Common myeloid progenitor, CD34-positive (primary cell): ENCODE measurements at places on chromosomes 12 and 14.

DNA sequence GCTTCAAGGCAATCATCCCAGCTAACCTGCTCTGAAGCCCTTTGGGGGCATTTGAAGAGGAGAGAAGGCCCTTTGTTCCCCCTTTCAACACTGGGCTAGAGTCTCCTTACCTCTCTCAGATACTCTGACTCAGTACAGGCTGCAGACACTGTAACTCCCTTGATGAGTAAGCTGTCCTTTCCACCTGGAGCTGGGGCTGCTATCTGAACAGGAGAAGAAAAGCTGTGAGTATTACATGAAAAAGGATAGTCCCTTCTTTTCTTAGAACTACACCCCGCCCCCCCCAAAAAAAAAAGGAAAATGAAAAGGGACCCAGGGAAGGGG lies 186.6 kb upstream of the PLEKHG7 start:
- DNase-seq, result no peak

DNA sequence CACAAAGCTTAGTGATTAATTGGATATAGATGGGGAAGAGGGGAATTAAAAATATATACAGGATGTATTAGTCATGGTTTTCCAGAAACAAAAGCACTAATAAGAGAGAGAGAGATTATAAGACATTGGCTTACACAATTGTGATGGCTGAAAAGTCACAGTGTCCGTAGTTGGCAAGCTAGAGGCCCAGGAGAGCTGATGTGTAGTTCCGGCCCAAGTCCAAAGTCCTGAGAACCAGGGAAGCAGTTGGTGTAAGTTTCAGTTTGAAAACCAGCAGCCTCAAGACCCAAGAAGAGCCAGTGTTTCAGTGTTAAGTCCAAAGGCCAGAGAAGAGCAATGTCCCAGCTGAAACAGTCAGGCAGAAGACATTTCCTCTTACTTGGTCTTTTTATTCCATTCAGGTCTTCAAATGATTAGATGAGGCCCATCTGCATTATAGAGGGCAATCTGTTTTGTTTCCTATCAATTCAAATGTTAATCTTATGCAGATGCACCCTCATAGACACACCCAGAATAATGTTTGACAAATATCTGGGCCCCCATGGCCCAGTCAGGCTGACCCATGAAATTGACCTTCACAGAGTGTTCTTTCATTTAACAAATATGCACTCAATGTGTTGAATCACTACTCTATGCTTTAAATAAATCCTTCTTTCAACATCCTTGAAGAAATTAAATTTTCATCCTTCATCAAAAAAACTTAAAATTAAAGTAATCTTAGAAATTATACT lies 67.2 kb upstream of the DIO2 start:
- no peak for DNase-seq

DNA sequence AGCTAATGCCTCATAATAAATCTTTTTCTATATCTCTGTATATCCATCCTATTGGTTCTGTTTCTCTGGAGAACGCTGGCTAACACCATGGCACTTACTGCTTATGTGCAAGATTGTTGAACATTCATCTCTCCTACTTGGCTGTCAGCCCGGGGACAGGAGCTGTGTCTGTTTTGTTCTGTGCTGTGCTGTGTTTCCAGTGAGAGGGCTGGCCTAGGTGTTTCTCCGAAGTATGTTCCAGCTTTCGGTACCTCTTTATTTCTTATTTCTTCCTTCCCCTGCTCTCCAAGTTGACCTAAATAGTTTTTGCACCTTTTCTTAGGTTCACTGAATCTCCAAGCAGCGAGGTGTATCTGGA lies 18.8 kb upstream of the NR4A1 start:
- DNase-seq, result no peak

DNA sequence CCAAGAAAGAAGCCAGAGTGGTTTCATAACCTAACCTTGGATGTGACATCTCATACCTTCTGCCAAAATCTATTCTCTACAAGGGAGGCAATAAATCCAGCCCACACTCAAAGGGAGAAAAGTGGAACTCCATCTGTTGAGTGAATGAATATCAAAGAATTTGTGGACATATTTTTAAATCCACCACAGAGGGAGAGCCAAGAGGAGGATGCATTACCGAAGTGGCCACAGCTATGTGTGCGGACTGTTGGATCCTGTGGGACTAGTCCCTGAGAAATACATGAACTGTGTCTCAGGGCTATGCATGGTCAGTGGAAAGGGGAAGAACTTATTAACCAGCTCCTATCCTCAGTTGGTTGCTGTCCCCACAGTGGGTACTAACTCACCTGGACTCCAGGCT lies 273.9 kb downstream of the NUAK1 start:
- no peak for DNase-seq

DNA sequence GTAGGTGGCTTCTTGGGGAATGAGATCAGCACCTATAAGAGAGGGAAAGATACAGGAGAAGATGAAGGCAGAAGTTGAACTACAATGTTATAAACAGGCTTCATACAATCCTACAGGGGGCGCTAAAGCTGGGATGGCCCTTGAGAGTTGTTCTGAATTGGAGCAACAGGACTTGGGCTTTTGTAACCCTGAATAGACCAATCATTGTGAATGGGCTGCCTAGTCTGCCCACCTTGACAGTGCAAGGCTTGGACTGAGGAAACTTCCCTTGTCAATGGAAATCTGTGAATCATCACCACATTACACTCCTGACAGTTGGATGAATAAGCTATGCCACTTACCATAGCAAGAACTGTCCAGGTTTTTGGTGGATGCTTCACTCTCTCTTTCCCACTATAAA lies 306.1 kb downstream of the KCNC2 start:
- DNase-seq, result peak; percentile 1

DNA sequence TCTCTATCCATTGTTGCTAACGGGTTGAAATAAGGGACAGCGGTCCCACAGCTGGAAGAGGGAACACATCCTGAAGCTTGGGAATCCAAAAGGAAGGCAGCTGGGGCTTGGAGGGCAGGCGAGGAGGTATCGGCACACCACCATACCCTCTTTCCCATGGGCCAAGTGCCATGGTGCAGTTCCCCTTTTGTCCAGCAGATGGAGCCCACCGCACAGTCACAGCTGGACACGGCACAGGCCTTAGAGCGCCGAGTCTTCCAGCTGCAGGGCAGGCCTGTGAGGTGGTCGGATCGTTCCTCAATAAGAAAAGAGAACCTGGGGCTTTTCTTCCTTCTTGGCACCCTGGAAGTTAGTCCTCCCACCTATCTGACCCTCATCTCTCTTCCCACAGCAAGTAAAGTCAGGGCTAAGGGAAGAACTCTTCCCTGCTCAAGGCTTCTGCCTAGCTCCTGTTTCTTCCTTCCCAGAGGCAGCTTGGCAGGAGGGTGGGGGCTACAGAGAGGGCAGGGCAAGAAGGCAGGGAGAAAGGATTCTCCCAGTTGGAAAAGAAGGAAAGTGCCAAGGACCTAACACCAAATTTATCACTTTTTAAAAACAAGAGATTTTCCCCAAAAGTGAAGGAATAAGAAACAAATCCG lies 8.6 kb downstream of the PPP1R1A start:
- peak; percentile 80 for DNase-seq
